ENCODE measurements at places on chromosomes 5 and 9. TPM values are rescaled to one million over a fixed set of nuclear protein-coding genes. Genes with fewer than 3 reads are reported as not detected.

Gene GLE1
- 17.5 TPM for total RNA-seq

Gene FGF10
- total RNA-seq = 1.7 TPM

Gene ODF2
- 13.3 TPM for total RNA-seq

Gene ACSL6
- 30.0 TPM for total RNA-seq

Gene CATSPER3
- total RNA-seq = not detected

Gene TMEM252
- not detected for total RNA-seq

Gene FOXD4L5
- total RNA-seq = not detected

Gene LCN12
- total RNA-seq = 0.74 TPM

Gene HMMR
- total RNA-seq = 2.2 TPM

Gene GMCL2
- total RNA-seq = not detected

Gene PCDHB3
- 9.8 TPM for total RNA-seq

Gene NFIB
- total RNA-seq = 139 TPM

Gene DOK3
- 3.7 TPM for total RNA-seq

Gene PCDHB2
- 9.3 TPM for total RNA-seq

Gene LMX1B
- total RNA-seq = not detected

Gene PHF24
- 25.6 TPM for total RNA-seq

Gene CDH10
- total RNA-seq = 53.4 TPM

Gene C1QTNF2
- 1.7 TPM for total RNA-seq

Gene IFNK
- total RNA-seq = not detected

Gene SPINK7
- not detected for total RNA-seq

Gene SPOUT1
- 10.8 TPM for total RNA-seq

Gene DCTN4
- 84.6 TPM for total RNA-seq

Gene WASHC1
- 5.2 TPM for total RNA-seq

Gene XPA
- total RNA-seq = 20.9 TPM

Gene THG1L
- total RNA-seq = 11.1 TPM

Gene PRKACG
- total RNA-seq = not detected

Gene JAK2
- 31.5 TPM for total RNA-seq

Gene SH3GL2
- total RNA-seq = 47.9 TPM

Gene HTR1A
- 8.4 TPM for total RNA-seq

Gene GDNF
- total RNA-seq = under 0.01 TPM

Gene RASGRF2
- 7.9 TPM for total RNA-seq

Gene SAP30L
- 25.3 TPM for total RNA-seq

Gene TTC23L
- 3.4 TPM for total RNA-seq

Gene TMEM232
- total RNA-seq = 11.8 TPM

Gene MTREX
- 111 TPM for total RNA-seq

Gene UBE2B
- total RNA-seq = 48.4 TPM

Gene KIF20A
- 2.2 TPM for total RNA-seq

Gene LRRC8A
- 19.9 TPM for total RNA-seq

Gene SPATA31E1
- total RNA-seq = not detected

Data from temporal lobe (tissue), 4 donors.